Nephron progenitor cell (in vitro differentiated cells): ENCODE measurements at places on chromosomes 7 and 10.

GRCh38 chr10:76133597-76134255 lies 702.3 kb downstream of the LRMDA start:
- DNase-seq = peak; percentile 16

GRCh38 chr10:102400598-102401341 lies 5.3 kb downstream of the NFKB2 start:
- DNase-seq = no peak

DNA sequence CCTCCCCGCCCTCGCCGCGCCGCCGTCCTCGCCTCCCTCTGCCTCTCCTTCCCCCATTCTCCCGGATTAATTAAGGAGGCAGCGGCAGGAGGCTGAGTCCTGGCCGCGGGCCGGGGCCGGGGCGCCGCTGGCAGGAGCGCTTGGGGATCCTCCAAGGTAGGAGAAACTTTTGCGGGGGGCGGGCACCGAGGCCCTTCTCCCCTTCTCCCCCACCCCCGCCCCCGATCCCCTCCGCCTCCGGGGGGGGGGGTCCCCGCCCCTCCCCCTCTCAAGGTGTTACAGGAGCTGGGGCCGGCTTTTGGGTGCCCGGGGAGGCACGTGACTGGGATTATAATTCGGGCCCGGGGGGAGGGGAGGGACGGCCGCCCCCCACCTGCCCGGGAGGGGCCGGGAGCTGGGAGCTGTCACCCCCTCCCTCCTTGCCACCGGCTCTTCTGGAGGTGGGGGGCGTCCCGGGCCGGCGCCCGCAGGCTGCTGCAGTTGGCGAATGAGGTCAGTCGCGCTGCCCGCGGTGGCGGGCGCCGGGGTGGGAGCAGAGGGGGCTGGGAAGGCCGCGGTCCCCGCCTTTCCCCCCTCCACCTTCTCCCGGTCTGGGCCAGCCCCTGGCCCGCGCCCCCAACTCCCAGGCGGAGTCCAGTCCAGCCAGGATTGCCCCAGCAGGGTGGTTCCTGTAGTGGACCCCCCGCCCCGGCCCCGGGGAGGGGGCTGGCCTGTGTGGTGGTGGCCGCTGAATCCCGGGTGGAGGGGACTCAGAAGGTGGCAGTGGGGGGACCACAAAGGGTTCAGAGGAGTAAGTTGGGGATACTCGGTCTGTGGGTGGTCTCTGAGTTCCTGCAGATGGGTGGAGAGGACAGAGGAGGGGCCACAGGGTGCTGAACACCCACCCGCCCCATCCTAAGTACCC lies 567 bp downstream of the GTF2IRD1 start:
- DNase-seq = peak; percentile 50

GRCh38 chr7:5431560-5432015 lies 8.0 kb upstream of the TNRC18 start:
- no peak for DNase-seq

- DNase-seq = peak; percentile 26
Observed at GRCh38 chr10:95604630-95605029, 43.5 kb upstream of the SORBS1 start.

GRCh38 chr7:16926283-16926682 lies 44.5 kb upstream of the AGR3 start:
- no peak for DNase-seq

DNA sequence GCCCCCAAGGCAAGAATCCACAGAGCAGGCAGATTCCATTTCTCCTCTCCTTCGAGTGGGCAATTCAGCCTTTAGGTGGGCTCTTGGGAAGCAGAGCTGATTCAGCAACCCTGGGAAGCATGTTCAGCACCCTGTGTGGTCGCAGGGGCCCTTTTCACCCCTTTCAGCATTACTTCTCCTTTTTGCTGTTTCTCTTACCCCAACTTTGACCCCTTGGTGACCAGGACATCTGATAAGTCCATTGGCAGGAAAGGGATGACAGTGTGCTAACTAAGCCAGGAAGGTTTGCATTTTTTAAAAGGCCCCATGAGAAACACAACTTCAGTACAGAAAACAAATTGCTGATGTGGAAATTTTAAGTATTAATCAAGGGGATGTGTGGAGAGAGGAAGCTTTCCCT lies 283.7 kb upstream of the NRP1 start:
- no peak for DNase-seq

DNA sequence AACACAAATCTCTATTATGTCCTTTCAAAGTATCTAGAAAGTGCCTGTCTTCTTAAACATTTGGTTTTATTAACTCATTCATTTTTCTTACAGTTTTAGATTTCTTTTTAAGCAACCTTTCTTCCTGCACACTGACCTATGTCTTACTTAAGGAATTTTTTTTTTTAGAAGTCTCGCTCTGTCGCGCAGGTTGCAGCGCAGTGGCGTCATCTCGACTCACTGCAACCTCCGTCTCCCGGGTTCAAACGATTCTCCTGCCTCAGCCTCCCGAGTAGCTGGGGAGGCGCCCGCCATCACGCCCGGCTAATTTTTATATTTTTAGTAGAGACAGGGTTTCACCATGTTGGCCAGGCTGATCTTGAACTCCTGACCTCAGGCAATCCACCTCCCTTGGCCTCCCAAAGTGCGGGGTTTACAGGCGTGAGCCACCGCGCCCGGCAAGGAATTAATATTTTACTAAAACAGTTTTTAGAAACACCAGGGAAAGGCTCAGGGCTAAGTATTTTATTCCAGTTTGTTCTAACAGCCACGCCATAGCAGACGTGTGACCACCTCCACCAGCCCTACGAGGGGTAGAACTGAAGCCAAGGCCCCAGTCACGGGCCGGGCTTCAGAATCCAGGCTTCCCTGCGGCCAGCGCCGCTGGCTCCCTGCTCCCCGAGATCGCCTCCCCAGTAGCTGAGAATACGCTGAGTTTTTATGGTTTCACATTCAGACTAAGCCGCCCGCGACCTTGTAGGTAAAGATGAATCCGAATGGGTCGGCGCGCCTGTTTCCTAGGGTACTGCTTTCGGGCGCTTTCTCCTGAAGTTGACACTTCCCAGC lies 941 bp upstream of the LUC7L2 start:
- no peak for DNase-seq

DNA sequence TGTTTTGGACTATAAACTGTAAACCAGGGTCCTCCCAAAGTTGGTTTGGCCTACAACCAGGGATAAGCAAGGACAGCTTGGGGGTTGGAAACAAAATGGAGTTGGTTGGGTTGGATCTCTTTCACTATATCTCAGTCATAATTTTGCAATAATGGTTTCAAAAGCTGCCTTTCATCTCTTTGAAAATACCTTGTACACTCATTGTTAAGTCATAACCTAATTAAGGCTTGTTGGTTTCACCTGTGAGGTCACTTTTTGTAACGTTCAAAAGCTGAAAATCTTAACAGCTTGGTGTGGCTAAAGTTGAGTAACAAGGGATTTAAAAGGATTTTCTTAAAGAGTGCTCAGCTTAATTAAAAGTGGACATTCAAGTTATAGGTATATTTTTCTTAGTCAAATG lies 476.1 kb downstream of the IPMK start:
- DNase-seq = no peak

DNA sequence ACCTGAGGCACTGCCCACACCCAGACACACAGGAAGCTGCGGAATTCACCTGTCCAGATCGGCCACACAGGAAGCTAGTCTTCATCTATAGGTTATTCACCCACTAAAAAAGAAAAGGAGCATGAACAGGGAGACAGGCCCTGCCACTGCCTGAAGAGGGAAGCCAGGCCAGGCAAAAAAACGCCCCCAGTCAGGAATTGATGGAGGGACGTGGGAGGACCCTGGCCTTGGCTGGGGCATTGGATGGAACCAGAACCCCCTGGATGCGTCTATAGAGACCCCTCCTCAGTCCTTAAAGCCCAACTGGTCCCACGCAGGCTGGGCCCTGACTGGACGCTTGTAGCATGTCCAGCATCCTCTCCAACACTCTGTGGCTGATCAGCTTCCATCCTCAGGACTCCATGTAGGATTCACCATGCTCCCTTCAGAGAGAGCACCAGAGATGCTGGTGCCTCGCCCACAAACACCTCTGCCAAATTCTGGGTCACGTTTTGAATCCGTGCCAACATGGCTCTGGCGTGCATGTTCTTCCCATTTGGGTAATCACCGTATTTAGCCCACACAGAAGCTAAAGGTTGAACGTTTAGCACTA lies 259.3 kb upstream of the TCERG1L start:
- no peak for DNase-seq

DNA sequence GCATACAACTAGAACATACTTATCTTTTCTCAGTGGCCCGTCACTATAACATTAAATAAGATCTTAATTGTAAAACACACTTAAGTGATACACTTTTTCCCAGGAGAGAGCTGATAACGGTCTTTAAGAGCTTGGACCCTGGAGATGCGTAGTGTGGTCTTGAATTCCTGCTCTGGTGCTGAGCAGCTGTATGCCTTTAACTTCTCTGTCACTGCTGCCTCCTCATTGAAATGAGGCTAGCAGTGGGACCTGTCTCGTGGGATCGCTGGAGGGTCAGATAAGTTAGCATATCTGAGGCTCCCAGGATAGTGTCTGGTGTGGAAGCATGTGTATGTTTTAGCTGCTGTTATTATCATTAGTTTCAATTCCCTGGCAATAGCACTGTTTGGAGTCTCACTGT lies 194.9 kb downstream of the SDK1 start:
- no peak for DNase-seq

DNA sequence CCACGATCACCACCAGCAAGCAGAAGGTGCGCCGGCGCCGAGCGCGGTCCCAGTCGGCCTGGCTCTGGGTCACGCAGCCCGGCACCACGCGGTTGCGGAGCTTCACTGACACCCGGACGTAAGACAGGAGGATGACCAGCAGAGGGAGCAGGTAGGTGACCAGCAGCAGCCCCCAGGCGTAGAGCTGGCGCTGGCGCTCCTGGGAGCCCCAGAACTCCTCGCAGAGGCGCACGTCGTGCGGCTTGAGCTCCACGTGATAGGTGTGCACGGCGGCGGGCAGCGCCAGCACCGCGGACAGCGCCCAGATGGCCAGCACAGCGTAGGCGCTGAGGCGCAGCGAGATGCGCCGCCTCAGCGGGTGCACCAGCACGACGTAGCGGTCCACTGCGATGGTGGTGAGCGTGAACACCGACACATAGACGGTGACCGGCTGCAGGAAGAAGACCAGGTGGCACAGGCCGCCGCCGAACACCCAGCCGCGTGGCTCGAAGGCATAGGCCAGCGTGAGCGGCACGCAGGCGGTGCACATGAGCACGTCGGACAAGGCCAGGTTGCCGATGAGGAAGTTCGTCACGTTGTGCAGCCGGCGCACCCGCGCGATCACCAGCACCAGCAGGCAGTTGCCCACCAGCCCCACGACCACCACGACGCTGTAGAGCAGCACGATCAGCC lies 920 bp downstream of the PRLHR start:
- DNase-seq = peak; percentile 92

- no peak for DNase-seq
Observed at GRCh38 chr7:26096136-26096535, 55.9 kb upstream of the NFE2L3 start.

DNA sequence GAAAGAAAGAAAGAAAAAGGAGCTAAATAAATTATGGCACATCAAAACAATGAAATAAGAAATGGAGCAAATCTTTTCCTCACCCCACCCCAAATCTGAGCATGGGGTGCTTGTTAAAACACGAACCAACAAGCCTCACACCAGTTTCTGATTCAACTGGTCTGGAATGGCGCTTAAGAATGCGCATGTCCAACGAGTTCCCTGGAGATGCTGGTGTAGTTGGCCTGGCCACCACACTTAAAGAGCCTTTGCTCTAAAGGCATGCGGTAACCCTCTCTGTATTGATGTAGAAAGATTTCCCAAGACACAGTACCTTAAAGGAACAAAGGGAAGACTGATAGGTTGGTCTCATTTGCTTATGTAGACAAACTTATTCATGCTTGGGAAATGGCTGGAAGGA lies 49.1 kb upstream of the STEAP1B start:
- DNase-seq = no peak

GRCh38 chr7:47583739-47584535 lies 2.0 kb upstream of the TNS3 start:
- no peak for DNase-seq

GRCh38 chr10:131636841-131637724 lies 263.7 kb upstream of the PPP2R2D start:
- DNase-seq = no peak

- DNase-seq = peak; percentile 95
Observed at GRCh38 chr7:1473864-1474512, 14.7 kb upstream of the MICALL2 start.

DNA sequence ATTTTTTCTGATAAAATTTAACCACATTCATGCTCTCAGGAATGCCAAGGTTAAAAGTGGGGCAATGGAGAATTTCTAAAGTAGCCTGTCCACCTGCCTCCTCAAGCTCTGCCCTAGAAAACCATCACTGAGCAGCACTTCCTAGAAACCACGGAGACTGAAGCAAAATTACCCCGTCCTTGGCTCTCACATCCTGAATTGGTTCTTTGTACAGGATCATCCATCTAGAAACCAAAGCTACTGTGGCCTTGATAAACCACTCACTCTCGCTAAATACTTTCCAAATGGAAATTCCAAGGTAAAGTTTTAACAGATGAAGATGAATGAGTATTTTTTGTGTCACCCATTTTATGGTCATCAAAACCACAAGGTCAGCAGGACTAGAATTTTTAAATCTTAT lies 96.6 kb downstream of the AVL9 start:
- no peak for DNase-seq

DNA sequence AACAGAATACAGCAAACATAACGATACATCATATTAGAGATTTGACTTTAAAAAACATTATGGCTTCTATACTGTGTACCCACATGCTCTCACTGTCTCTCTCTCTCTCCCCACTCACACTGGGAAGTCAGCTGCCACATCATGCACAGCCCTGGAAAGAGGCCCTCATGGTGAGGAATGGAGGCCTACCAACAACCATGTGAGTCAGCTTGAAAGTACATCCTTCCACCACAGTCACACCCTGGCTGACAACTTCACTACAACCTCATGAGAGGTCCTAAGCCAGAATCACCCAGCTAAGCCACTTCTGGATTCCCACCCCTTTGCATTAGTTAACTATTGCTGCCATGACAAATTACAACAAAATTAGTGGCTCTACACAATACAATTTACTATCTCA lies 23.3 kb upstream of the GPR22 start:
- no peak for DNase-seq

DNA sequence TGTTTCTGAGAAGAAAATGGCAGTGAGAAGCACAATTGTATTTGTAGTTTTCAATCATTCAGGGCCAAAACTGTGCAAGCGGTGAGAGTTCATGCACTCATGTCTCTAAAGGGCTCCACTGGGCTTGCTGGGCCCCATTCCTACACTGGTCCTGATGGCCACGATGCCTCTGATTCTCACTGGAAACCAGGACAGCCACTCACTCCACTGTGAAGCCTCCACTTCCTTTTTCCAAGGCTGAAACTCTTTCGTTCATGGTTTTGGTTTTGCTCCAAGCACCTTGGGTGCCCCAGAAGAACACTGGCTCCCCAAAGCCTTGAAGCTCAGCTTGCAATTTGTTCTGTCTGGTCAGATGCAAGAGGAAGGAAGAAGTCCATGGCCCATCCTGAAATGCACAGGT lies 390.0 kb upstream of the MKI67 start:
- DNase-seq = no peak
